ENCODE measurements at places on chromosomes 7 and 10.

- no peak for DNase-seq
Observed at GRCh38 chr10:14374745-14375445, 44.2 kb upstream of the FRMD4A start.

DNA sequence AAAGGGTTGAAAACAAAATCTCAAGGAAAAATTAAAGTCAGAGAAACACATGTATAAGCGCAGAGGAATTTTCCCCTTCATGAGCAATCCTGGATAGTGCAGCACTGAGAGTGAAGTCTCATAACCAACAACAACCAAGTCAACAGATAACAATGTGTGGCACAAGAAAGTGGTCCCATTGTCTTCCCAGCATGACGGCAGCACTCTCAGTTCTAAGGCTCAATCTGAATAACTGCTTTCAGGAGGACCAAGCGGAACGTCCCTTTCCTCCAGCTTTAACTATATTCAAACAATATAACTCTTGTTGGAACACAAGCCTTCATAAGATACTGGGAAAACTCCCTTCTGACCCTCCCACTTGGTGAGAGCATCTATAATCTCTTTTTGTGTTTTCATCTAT, 137.9 kb downstream of the RAPGEF5 start:
- DNase-seq = no peak

DNA sequence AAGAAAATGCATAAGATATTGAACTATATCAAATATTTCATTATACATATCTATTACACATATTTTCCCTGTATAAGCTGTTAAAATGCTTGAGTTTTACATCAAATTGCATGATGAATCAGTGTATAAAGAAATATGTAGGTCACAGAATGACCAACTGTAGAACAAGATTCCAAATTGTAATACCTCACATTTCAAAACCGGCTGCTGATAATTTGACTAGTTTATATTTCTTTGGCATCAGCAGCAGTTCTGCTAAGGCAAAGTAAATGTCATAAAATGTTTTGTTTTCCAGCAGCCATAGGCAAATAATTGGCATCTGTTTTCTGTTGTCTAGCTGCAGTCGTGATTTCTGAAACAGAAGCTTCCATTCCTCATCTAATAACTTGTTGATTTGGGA, 633.9 kb downstream of the ARL4A start:
- DNase-seq = no peak

- DNase-seq = no peak
Observed at GRCh38 chr7:3437467-3437866, 136.4 kb downstream of the SDK1 start.

DNA sequence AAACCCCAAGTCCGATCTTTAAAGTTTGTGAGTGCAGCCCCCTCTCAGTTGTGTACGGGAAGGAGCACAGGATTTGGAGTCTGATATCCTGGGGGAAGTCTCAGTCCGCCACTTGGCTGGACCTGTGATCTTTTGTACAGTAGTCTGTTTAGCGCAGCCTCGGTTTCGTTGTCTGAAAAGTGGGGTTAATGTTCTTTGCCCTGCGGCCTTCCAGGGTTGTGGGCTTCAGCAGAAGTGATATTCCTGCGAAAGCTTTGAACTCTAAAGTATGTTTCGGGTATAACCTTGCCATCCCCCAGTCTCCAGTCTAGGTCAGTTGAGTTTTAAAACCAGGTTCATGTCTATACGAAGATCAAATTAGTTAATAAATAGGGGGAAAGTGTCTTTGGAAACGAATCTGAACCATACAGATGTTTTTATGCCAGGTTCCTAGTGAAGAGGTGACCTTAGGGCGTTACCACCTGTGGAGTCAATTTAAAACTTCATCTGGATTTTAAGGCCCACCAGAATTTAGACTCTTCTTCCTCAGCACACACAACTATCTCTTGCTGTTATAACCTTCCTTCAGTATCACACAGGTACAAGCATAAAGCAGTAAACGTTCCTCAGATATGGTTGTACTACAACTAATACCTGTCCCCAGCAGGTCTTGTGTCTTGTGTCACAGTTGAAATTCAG, 904 bp downstream of the R3HCC1L start:
- DNase-seq = no peak

All from CD4-positive, alpha-beta T cell treated with Interferon gamma for 1 hour (primary cell).